ENCODE measurements at places on chromosomes 11 and 22.

DNA sequence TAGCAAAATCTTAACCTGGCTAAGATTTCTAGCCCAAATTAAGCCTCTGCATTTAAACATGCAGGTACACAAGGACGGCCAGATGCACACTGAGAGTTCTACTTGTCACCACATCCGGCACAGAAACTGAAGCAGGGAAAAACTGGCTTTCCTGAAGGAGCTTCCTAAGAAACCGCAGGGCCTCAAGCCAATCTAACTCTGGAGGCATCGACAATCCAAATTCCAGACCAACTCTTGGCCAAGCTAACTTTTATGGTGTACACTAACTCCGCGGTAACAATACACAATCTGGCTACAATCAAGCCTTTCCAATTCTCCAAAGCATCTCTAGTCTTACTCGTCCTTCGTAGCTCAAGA is 1.2 kb downstream of the MSANTD2 start:
- DNase-seq: peak; percentile 49

GRCh38 chr11:31366795-31367194 is 2.7 kb downstream of the DCDC1 start:
- peak; percentile 28 for DNase-seq

GRCh38 chr11:35359321-35360054 is 59.9 kb downstream of the SLC1A2 start:
- DNase-seq: no peak

- DNase-seq: no peak
Measured at GRCh38 chr11:2217211-2218030, 45.8 kb upstream of the TH start.
